ENCODE measurements at places on chromosomes 2 and 18.

GRCh38 chr2:71190656-71191569 is 36.0 kb downstream of the PAIP2B start:
- DNase-seq, result no peak

DNA sequence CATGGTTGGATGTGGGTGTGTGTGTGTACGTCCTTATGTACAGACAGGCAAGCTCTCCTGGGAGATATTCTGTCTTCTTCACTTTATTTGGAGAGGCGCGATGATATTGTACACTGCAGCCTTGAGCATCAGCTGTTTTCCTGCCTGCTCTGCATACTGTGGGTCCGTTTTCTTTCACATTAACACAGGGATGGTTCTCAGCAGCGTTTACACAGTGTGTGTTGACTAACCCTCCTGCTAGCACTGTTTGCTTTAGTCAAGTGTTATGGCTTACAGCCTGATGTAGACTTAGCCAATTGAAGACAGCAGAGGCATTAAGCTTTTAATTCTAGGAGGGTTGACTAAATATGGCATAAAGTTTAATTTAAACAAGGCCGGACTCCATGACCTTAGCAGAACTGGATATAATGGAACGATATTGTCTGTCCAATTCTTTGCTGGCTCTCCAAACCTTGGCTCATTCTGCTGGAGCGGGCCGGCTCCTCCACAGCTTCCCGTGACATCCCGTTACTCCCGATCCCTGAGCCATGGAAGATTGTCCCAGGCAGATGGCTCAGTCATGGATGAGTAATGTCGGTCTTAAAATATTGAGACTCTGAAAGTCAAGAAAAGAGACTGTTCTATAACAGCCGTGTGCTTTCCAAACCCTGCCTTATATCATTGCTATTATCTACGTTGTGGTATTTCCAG is 134.7 kb downstream of the TPGS2 start:
- DNase-seq, result no peak

- no peak for DNase-seq
Measured at GRCh38 chr18:8562919-8563318, 46.3 kb upstream of the RAB12 start.

GRCh38 chr2:12728221-12728777 is 11.6 kb downstream of the TRIB2 start:
- DNase-seq, result peak; percentile 75

GRCh38 chr2:163607630-163608029 is 128.2 kb downstream of the FIGN start:
- DNase-seq, result no peak

GRCh38 chr18:77342736-77343135 is 93.1 kb downstream of the GALR1 start:
- no peak for DNase-seq

DNA sequence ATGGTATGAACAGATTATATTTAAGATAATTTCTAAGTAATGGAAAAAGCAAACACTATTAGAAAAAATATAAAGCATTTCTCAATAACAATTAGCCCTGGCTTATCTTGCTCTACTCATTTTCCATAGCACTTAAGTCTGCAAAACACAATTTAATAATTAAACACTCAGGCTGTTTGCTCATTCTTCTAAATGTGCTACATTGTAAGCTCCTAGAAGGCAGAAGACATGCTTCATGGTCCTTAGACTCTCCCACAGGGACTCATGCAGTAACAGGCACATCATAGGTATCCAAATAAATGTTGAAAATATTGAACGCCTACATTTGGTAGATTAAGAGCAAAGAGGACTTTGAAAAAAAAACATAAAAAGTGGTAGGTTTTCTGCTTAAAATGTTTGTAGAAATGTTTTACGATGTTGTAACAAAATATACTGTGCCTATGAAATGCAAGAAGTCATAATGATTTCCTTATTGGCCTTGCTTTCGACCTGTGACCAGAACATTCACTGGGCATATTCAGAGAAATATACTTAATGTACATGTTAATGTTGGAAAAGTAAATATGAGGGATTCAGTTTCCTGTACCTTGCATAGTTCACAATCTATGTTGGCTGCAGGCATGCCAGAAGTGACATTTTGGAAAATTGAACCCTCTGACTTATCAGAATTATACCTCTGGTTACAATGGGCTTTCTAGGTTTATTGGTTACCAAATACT is 27.2 kb downstream of the G6PC2 start:
- no peak for DNase-seq
